ENCODE measurements at places on chromosomes 4 and X.
A peak's percentile ranks its signal among the peaks of the same experiment; 100 is the strongest.

DNA sequence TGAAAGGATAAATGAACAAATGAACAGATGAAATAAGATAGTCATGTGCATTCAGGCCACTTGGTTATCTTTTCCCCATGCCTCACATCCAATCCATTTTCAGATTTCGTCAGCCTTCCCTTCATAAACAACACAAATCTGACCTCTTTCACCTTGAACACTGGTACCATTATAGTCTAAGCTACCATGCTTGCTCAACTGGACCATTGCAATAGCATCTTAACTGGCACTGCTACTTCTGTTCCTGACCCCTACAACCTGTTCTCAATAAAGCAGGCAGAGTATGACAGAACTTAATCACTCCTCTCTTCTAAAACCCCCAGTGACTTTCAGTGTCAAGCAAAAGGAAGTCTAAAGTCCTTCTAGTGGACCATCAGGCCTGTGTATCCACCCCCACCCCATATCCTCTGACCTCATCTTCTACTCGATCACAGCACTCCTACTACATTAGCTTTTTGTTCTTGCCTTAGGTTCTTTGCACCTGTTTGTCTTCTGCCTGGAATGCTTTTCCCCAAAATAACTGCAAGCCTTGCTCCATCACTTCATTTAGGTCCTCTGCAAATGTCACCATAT lies 40.7 kb downstream of the LARP7 start:
- DNase-seq = no peak

DNA sequence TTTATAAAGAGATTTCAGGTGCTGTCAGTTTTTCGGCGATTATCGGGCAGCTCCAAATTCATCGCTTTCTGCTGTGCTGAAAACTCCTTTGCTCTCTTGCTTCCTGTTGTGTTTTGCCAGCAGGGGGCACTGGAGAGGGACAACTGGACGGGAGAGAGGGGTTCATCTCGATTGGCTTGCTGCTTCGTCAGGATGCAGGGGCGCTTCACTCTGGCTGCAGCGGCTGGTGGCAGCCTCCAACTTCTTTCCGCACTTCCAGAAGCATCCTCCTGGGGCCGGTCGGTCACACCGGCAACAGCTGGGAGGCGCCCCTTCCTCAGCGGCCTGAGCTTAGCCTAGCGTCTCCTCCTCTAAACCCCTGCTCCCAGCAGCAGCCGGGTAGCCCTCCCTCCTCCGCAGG lies 29.5 kb downstream of the MSL3 start:
- DNase-seq = peak; percentile 77

DNA sequence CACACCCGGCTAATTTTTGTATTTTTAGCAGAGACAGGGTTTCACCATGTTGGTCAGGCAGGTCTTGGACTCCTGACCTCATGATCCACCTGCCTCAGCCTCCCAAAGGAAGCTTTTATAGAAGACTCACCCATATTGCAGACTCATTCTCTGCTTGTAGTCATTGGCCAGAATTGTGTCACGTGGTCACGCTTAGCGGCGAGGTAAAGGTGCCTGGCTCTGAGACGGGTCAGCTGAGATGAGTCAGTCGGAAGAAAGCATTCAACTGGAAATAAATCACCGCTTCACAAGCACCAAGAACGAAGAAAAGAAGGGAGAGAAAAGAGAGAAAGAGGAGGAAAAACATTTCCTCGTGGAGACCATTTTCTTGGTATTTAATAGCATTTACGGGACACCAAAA lies 218.8 kb upstream of the NOCT start:
- DNase-seq = no peak

DNA sequence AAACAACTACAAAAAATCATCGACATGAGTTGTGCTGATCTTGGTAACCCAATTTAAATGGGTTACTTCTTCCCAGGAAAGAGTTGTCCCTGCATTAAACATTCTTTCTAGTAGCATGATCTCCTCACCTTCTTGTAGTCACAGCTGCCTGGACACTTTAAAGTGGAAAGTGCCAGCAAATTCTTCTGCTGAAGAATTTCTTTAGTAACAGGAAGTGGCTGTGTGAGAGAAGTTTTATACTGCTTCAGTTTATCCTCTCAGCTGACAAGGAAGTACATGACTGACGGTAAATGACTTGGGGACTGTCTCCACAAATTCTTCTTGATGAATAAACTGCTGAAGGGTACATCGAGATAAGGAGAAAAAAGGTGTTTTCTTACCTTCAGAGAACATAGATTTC lies 18.2 kb upstream of the TNIP3 start:
- no peak for DNase-seq

GRCh38 chrX:105837232-105837631 lies 14.9 kb downstream of the NRK start:
- DNase-seq = peak; percentile 56

DNA sequence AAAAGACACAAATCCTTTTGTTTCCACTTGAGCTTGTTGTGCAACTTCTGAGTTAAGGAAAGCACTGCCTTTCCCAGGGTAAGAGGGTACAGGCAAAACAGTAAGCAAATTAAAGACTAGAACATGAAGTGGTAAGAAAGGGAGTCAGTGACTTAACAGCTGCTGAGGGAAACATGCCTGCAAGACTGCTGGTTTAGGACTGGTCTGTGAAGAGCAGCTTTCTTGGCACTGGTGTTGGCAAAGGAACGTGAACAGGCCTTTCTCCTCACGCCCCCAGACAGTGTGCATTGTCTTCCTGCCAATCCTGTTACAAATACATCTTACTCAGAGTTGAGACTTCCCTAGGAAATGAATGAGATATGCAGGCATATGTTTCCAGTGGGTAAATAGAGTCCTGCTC lies 2.6 kb downstream of the LHFPL1 start:
- no peak for DNase-seq

DNA sequence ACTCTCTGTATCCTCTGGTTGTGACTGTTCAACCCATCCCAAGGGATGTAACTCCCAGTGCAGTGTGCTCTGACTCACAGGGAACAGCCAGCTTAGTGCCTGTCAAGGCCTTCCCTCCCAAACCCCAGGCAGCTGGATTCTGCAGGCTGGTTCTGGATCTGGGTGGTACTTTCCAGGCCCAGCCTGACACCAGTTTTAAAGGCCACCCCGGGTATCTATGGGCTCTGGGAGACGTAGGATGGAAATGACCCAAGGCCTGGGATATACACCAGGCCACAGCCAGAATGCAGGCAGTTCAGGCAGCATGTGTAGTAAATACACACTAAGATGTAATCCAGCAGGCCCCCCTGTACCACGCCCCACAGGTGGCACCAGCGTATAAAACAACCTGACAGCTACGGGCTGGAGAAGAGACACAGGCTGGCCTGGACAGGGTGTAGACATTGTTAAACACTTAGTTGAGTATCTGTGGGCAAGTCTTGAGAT lies 64.2 kb downstream of the SPINK2 start:
- no peak for DNase-seq

DNA sequence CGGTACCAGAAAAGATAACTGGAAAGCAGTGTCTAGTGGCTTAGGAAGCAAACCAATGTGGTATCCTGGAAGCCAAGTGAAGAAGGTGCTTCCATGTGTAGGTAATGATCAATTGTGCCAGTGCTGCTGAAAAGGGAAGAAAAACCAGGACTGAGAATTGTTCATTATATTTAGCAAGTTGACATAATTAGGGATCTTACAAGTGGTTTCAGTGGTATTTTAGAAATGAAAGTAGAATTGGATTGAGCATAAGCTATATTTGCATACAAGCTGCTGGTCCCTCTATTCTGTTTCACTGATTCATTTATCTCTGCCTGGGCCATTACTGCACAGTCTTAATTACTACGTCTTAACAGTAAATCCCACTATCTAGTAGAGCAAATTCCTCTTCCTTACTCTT lies 32.3 kb downstream of the PRDM8 start:
- no peak for DNase-seq

- no peak for DNase-seq
These were observed 23.1 kb downstream of the DMD start for GRCh38 chrX:33188286-33188685.

DNA sequence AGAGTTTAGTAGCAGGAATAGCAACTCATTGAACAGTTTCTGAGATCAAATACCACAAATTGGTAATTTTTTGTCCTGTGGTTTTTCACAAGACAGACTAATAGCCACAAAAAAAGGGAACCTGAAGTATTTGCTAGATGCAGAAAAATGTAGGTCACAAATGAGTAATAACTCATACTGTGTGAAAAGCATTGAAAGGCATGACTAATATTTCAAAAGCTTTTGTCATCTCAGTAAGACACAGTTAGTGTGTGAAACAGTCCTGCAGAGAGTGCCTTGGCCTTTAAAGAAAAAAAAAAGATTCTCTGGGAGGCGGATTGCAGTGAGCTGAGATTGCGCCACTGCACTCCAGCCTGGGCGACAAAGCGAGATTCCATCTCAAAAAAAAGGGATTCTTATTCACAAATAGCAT lies 31.4 kb upstream of the SLC25A31 start:
- DNase-seq = no peak

GRCh38 chrX:115968436-115969252 lies 201.9 kb upstream of the AGTR2 start:
- DNase-seq = peak; percentile 92

DNA sequence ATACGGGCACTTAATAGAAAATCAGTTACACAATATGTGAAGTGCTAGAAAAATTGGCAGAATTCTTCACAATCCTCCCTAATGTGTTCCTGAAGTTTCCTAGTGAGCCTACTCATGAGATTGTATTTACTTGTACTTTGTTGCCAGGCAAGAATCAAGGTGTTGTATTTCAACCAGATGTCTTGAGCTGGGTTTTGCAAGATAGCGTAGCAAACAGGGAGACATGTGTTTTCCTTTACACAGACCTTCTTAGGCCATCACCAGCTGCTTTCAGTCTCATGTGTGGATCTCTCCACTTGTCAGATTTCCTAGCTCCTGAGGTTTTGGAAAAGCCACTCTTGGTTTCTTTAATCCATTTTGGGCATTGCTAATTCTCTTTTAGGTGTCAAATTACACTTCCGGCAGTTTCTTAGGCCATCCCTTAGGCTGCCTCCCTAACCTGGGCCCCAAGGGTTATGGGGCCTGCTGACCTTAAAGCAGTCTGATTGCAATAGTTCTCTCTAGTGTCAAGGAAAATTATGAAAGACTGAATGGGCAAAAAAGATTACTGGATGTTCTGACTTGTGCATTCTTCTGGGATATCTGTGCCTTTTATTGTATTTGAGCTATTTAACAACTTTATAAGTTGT lies 12.2 kb upstream of the EDA start:
- DNase-seq = peak; percentile 58

DNA sequence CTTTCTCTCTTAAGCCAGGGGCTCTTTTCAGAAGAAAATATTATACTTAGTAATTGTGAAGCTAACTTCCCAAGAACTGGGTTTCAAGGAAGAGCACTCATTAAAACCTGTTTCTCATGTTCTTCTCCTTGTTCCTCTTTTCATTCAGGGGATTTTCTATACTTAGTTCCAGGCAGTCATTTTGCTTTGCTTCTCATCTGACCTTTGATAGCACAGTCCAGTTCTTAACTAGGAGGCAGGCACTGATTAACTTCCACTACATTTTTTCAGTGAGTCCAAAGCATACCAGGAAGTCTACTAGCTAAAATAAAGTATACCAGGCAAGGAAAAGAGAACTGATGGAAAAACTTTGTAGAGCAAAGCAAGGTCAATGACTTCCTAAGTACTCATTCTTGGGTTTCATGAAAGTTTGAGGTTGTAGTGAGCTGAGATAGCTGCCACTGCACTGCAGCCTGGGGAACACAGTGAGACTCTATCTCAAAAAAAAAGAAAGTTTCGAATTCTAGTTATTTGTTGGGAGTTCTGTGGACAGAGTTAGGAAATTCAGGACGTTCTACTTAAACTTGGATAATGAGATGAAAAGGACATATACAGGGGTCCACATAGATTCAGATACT lies 190.1 kb upstream of the HS3ST1 start:
- DNase-seq = no peak

DNA sequence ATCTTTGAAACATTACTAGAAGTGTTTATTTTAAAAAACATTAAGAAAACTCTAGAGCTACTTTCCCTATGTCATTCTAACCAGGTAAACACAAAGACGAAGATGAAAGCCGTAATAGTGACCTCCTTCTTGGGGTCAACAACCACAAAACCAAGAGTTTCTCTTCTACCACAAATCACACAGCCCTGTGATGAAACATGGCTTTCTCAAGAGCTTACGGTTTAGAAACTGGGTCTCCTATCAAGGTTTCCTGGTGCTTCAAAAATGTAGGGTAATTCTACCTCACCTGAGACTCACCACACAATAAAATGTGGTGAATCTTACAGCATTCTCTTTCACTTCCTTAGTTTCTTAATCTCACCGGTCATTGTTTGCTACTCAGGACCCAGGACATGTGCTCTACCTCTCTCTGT lies 50.9 kb downstream of the CORIN start:
- DNase-seq = no peak

DNA sequence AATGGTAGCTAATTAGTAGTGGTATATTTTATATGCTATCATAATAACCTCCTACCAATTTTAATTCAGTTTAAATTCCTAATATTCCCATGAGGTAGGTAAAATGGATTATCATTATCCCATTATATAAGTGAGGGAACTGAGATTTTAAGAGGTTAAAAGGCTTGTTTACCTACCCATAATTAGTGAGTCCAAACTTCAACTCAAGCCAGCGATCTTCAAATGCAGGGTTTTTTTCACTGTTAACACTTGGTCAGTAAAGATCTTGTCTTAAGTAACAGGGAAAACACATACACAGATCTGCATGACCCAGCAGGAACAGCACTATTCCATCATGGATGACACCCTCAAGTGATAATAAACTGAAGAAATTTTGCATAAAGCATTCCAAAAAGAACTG lies 31.3 kb downstream of the FABP2 start:
- DNase-seq = no peak

DNA sequence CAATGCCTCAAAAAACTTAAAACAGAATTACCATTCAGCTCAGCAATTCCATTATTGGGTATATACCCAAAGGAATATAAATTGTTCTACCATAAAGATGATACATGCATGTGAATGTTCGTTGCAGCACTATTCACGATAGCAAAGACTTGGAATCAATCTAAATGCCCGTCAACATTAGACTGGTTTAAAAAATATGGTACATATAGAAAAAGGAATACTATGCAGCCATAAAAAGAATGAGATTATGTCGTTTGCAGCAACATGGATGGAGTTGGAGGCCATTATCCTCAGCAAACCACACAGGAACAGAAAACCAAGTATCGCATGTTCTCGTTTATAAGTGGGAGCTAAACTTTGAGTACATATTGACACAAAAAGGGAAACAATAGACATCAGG lies 10.9 kb upstream of the SYNPO2 start:
- no peak for DNase-seq

GRCh38 chr4:70365479-70365878 lies 4.9 kb downstream of the SMR3A start:
- peak; percentile 19 for DNase-seq

- DNase-seq = no peak
These were observed 61.1 kb upstream of the RAB33B start for GRCh38 chr4:139392797-139393196.

GRCh38 chr4:76564123-76564915 lies 129.3 kb downstream of the SHROOM3 start:
- DNase-seq = no peak
